ENCODE measurements at places on chromosomes 6 and 20.

DNA sequence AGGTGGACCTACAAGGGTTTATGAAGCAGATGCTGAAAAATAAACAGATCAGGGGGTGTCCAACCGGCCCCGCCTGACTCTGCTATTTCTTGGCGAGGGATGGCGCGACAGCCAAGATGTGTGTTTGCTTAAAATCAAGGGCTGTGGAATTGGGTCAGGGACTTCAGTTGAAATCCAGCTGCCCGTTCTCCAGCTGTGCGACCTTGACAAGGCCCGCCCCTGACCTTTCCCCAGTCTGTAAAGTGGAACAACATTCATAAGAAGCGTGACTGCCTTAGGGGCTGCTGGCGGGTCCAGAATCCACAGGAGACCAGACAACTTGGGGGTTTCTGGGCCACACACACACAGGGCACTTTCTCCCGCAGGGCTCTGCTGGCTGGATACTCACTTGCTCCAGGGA lies 517.5 kb downstream of the PREX1 start:
- DNase-seq = no peak

- no peak for DNase-seq
These were observed 79.1 kb downstream of the SHLD1 start for GRCh38 chr20:5829241-5829809.

- no peak for DNase-seq
These were observed 102.6 kb downstream of the SYNE1 start for GRCh38 chr6:152534541-152534940.

DNA sequence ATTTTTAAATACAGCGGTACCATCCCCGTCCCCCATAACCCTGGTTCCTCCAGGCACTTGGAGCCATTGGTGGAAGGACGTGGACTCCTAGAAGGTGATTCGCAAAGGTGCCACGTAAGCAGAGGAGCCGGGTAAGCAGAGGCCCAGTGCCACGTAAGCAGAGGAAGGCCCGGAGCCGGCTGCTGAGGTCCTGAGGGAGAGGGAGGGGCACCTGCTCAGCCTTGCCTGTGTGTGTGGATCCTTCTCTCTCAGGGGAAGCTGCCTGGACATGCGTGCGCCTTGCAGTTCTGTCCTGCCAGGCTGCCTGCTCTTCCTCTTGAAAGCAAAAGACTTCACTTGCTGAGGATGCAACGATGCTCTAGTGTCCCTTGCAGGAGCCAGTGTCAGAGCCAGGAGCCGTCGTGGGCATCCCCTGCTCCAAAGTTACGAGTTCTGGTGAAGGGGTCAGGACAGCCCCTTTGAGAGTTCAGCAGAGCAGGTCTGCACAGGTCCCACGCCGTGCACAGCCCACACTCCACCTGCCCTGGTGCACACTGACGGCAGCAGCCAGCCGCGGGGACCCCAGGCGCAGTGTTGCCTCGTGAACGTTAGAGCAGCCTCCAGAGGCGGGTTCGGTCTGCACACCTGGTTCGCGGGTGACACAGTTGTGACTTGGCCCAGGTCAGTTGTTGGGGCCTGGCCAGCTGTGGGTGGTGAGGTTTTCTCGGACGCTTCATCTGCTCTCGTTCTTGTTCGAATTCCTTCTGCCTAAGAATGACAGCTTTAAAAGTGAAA lies 1.9 kb upstream of the NKAIN4 start:
- no peak for DNase-seq

- no peak for DNase-seq
These were observed 10.9 kb downstream of the PYGB start for GRCh38 chr20:25258828-25259227.

DNA sequence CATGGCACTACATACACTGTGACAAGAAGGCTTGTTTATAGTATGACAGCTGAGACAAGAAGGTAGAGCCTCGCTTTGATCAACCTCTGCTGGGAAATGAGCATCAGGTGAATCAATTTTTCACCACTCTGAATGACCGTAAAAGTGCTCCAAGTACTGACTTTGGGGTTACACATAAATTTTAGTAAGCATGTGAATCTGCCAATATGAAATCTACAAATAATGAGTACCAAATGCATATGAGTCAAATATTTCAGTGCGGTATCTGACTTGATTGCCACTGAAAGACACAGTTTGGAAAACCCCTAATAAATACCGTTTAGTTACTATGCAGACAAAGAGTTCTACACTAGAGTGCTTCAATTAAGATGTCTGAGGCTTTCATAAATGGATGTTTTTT lies 77.8 kb downstream of the ATG5 start:
- no peak for DNase-seq

GRCh38 chr6:39251406-39251805 lies 22.1 kb upstream of the KCNK5 start:
- DNase-seq = no peak

GRCh38 chr6:136987526-136987925 lies 57.2 kb downstream of the IL20RA start:
- DNase-seq = no peak

DNA sequence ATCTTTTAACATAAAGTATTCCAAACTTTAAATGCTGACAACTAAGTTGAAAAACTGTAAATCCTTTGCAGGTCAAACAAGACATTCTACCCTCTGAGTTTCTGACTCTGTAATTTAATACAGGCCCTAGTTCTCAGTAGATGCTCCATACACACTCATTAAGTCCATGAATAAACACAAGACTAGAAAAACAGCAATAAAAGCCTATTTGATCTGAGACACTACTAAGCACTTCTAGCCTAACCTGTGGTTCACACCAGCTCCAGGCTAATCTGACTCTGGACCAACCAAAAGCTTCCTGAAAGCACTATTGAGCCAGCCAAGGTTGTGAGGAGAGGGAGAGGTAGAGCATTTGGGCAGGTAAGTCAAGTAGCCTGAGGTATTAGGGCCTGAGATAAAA lies 103.9 kb downstream of the EPM2A start:
- DNase-seq = no peak

Measured in stimulated activated CD4-positive, alpha-beta T cell treated with anti-CD3 and anti-CD28 coated beads, TNF-alpha, amount 100 ng/mL, for 48 hours (primary cell).